ENCODE measurements at places on chromosomes 5 and 9. TPM values are rescaled to one million over a fixed set of nuclear protein-coding genes. Genes with fewer than 3 reads are reported as not detected.

Gene GMCL2
- 0.10 TPM for polyA plus RNA-seq

Gene THBS4
- polyA plus RNA-seq, result 30.1 TPM

Gene CDKN2B
- polyA plus RNA-seq, result 1.8 TPM

Gene VCAN
- 182 TPM for polyA plus RNA-seq

Gene LECT2
- 1.7 TPM for polyA plus RNA-seq

Gene GABRA6
- polyA plus RNA-seq, result 0.48 TPM

Gene NME5
- 23.8 TPM for polyA plus RNA-seq

Gene UBE2B
- 113 TPM for polyA plus RNA-seq

All from spinal cord (tissue), 10 donors.